ENCODE measurements at places on chromosomes 5 and 9.
A peak's percentile ranks its signal among the peaks of the same experiment; 100 is the strongest.

DNA sequence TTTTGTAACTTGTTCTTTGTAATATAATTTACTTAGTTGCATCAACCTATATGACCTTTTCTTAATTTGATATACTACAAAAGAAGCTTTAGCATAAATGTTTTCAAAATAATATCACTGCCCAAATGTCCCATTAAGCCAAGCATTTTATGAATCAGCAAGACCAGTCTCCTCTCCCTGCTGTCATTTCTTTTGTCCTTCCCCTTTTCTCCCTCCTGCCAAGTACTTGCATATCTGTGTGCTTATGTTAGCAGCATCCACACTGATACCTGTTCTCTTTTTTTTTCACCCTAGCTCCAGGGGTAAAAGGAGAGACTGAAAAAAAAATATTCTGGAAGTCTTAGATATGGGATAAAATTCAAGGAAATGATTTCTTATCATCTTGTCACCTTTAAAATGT lies 69.7 kb downstream of the ZSWIM6 start:
- peak; percentile 81 for DNase-seq

DNA sequence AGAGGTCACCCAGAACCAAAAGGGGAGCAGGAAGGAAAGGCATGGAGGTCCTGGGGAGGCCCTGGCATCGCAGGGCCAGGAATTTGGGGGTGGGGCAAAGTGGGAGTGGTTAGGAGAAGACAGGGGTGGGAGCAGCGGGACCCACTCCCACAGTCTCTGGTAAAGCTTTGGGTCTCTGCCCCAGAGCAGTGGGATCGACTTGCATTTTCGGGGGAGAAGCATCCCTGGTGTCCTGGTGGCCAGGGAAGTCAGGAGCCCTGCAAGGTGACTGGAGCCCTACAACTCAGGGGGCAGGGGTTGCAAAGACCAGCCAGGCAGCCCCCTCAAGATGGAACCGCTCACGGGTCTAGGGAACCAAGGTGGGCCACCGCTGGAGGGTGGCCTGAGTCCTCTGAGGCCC lies 22.4 kb upstream of the GTF3C5 start:
- no peak for DNase-seq

DNA sequence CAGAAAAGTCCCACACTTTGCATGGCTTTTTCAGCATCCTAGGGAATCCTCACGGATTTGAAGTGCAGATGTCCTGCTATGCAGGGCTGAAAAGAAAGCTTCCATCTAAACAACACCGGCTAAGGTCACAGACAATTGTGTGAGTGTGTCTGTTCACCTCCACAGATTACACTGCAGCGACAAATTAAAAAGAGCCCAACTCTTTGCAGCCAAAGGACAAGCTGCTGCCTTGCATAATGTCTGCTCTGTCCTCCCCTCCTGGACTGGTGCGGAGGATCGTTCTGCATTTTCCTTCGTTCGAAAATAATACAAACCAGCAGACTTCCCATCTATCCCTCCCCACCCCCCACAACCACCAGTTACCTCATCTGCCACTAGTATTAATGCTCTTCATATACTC lies 169.1 kb downstream of the MED27 start:
- no peak for DNase-seq

- DNase-seq = no peak
These were observed 255.5 kb downstream of the PAPPA start for GRCh38 chr9:116409129-116409528.

- peak; percentile 7 for DNase-seq
These were observed 58.3 kb downstream of the UHRF2 start for GRCh38 chr9:6471231-6471850.

- no peak for DNase-seq
These were observed 32.1 kb downstream of the MTMR12 start for GRCh38 chr5:32280656-32281081.

GRCh38 chr9:2013743-2014475 lies 1.2 kb upstream of the SMARCA2 start:
- DNase-seq = peak; percentile 56

DNA sequence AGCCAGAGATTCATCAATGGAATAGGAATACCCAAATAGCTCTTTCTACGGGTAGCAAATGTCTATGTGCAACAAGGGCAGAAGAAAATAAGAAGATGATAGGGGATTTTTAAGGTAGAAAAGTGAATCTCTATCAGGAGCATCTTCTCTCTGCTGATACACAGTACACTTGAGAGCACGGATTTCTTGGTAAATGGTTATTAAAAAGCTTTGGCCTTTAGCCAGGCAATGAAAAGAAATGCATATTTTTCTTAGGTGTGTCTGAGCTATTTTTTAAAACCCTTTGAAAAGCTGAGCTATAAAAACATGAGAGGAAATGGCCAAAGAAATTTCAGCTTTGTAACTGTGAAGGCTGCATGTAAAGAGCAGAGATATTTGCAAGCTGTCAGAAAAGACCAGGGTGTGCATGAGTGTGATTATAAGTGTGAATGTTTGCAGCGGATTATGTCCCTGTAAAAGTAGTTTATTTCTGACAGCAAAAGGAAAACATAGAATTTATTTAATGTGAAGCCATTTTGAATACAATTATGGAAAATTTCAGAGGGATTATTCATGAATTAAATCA lies 487.1 kb upstream of the PIK3R1 start:
- no peak for DNase-seq

GRCh38 chr5:170269579-170269978 lies 28.0 kb downstream of the LCP2 start:
- no peak for DNase-seq

DNA sequence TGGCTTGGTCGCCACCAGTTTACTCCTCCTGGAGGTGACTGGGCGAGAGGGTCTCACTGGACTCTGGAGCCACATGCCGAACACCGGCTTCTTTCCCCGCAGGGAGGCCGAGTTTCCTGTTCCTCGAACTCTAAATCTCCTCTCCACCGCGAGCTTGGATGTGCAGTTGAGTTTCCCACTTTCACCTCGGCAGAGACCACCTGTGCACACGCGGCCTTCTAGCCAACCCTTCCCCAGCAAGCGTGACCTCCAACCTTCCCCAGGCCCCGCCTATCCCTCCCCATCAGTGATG lies 380.1 kb downstream of the IRX2 start:
- no peak for DNase-seq

DNA sequence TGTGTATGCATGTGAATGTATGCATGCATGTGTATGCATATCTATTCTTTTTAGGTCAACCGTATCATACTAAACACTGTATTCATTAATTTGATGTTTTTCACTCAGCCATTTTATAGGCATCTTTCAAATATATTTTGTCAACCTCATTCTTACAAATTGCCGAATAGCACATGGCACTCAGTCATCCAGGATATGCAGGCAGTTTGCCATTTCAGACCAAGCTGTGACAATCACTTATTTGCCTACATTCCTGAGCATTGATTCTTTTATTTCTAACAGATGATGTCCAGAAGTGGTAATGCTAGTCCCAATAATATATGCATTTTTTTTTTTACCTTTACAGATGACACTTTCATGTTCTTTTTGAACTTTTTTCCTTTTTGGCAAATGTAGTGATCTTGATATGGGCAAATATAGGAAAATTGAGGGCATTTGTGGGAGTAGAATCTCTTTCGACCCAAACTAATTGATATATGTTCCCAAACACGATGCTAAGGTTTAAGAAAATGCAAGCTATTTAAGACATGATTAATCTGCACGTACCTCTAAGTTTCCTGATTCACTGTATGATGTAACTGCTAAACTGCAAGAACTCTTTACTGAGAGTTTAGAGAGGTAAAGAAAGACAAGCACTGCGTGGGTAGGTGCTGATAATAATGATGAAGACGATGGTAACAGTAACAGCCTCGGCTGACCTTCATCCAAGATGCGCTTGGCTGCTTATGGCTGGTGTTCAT lies 153.9 kb upstream of the DAP start:
- DNase-seq = no peak

- peak; percentile 99 for DNase-seq
These were observed 61.4 kb downstream of the UGCG start for GRCh38 chr9:111957856-111958631.

- DNase-seq = no peak
These were observed 59.5 kb downstream of the PIK3R1 start for GRCh38 chr5:68274847-68275651.

DNA sequence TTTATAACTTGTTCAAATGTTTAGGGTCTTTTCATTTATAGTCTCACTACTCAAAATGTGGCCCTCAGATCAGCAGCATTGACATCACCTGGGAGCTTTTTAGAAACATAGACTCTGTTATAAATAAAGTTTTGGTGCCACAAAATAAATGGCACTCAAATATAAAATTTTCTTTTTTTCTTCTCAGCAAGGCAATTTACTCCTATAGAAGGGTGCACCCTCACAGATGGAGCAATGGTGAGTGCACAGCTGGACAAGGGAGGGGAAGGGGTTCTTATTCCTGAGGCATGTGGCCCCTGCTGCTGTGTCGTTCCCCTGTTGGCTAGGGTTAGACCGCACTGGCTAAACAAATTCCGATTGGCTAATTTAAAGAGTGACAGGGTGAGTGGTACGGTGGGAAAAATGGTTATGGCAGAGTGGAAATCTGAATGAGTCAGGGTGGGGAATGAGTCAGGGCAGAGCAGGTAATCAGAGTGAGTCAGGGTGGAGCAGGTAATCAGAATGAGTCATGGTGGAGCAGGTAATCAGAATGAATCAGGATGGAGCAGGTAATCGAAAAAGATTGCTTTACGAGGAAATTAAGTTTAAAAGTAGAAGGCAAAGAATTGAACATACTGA lies 31.8 kb upstream of the C7 start:
- no peak for DNase-seq

DNA sequence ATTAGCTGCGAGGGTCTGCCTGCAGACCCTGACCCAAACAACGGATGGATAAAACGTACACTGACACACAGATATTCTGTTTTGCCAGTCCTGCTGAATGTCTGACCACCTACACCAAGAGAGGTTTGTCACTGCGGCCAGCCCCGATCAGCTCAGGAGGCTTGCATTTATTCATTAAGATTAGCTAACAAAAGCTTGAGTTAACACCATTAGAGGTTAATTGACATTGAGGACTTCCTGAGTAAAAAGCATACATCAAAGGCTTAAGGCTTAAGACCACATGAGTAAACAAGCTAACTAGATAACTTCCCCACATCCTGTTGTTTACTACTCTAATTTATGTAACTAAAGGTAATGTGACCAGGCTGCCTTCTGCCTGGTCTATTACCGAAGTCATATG lies 198.1 kb upstream of the TRPC7 start:
- DNase-seq = no peak

GRCh38 chr5:149801307-149801990 lies 71.3 kb downstream of the PPARGC1B start:
- DNase-seq = no peak

DNA sequence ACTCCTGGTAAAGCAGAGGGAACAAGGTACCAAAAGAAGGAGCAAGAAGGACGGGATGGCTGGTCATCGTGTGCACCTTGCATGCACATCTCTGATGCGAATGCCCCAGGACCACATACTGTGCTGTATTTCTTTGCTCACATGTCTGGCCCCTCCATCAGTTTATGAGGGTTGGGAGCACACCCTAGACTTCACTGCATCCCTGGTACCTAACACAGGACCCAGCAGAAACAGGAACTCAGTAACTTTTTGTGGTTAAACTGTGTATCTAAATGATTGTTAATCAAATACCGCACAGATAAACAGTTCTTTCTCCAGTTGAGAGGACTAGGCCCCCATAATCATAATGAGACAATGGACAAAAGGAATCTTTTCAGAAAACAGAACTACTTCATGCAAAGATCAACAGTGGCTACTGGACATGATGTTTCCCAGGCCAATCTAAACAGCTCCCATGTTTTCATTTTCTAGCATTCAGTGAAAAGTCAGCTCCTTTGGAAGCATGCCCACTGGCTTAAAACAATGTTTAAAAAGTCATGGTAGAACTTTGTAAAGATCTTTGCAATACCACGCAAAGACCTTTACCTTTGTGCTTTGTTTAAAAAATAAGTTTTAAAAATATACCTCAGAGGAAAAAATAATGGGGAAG lies 55.5 kb upstream of the IFNK start:
- DNase-seq = no peak

GRCh38 chr5:167049043-167049663 lies 1242.3 kb upstream of the WWC1 start:
- DNase-seq = peak; percentile 56

DNA sequence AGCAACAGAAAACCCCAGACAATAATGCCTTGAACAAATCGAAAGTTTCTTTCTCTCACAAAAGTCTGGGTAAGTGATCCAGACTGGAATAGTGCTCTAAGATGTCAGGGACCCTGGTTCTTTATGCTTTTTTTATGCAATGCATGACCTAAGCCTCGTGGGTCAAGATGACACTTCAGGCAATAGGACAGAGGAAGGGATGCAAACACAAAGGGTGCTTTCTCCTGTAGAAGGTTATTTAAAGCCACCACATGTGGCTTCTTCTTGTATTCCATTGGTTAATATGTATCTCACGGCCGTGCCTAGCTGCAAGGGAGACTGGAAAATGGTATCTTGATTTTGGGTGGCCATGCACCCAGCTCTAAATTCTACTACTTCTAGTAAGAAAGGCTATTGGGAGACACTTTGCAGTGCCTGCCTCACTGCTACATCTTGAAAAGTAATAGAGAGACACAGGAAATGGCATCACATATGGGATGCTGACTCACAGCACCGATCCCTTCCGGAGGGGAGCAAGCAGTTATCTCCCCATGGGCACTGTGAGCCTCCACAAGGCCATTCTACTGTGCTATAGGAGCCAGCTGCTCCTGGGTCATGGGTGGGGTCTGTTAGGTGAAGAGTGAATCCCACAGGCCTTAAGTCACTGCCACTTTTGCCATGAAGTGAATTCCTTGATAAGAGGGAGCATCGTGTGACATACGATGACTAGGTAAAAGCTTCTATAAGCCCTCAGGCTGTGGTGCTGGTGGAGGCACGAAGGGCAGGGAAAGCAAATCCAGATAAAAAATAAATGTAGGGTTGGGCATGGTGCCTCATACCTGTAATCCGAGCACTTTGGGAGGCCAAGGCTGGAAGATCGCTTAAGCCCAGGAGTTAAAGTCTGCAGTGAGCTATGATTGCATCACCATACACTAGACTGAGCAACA lies 32.5 kb upstream of the RAB14 start:
- DNase-seq = peak; percentile 79

DNA sequence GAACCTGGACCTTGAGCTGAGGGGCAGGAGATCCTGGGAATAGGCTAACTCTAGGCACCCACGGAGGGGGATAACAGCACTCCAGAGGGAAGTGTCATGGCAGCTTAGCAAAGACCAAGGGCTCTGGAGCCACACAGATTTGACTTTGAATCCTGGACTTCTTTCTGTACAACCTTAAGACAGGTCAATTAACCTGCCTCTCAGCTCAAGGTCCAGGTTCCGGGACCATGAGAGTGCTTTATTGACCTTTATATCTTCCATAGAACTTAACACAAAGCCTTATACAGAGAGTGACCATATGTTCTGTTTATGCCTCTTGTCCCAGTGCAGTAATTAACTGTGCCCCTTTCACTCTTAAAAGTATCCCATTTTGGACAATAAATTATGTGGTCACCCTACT lies 90.5 kb upstream of the LRRTM2 start:
- DNase-seq = no peak

- DNase-seq = peak; percentile 61
These were observed 130.9 kb upstream of the SLC30A5 start for GRCh38 chr5:68962757-68963484.

- DNase-seq = no peak
These were observed 20.6 kb downstream of the RAD1 start for GRCh38 chr5:34894716-34895115.

Measured in iris pigment epithelial cell (primary cell).